ENCODE measurements at places on chromosomes 2 and 18.
A peak's percentile ranks its signal among the peaks of the same experiment; 100 is the strongest.

GRCh38 chr2:4903656-4904348, 788.4 kb upstream of the SOX11 start:
- no peak for DNase-seq

DNA sequence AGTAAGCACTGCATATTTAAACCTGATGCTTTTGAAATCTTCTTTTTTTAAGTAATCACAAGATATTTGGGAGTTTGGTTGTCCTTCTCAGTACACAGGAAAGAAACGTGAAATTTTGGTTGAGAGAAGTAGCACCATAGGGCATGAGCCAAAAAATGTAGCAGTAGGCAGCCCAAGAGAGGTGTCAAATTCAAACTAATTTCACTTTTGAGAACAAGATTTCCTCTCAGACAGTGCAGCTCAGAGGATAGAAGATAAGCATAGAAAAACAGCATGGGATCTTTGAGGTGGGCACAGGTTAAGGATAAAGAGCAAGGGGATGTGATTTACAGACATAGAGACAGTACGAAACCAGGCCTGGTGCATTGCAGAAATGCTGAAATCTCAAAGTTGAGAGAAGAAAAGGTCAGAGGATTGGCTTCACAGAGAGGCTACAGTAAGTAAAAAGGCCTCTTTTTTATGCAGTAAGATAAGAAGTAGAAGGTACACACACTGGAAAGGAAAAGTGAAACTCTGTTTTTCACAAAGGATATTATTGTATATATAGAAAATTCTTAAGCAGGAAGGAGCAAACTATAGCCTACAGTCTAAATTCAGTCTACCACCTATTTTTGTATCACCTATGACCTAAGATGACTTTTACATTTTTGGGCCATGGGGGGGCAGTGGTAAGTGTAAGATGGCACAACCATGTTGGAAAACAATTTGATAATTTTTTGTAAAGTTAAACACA, 89.8 kb downstream of the PKP4 start:
- DNase-seq, result peak; percentile 32

- no peak for DNase-seq
These were observed 1807.0 kb downstream of the SUCLG1 start for GRCh38 chr2:82652117-82652516.

- DNase-seq, result no peak
These were observed 148.8 kb upstream of the DLGAP1 start for GRCh38 chr18:4603955-4604354.

- DNase-seq, result peak; percentile 67
These were observed 75.2 kb downstream of the KLHL29 start for GRCh38 chr2:23460228-23460627.

- no peak for DNase-seq
These were observed 584 bp downstream of the COA5 start for GRCh38 chr2:98607741-98608115.

DNA sequence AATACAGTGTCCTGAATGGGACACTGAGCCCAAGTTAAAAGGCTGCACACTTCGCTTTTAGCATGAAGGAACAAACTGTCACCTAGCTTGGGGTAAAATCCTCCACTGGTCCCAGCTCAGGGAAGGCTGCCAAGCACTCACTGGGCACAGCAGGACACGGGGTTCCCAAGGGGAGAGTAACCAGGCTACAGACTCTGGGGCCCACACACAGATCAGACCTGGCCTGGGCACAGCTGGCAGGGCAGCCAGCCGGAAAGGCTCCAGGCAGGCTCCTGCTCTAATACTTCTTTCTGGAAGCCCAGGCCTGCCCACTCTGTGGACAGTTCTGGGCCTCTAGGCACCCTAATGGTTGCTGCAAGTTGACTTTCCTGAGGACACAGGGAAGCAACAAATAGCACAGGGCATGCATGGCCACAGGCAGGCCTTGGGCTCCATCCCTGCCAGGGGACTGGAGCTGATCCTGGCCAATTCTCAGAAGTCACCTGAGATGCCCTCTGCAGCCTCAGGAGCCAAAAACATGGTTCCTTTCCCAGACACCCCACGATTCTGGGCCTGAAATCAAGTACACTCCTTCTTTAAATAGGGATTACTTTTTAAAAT, 18.7 kb upstream of the SULT1C3 start:
- no peak for DNase-seq

DNA sequence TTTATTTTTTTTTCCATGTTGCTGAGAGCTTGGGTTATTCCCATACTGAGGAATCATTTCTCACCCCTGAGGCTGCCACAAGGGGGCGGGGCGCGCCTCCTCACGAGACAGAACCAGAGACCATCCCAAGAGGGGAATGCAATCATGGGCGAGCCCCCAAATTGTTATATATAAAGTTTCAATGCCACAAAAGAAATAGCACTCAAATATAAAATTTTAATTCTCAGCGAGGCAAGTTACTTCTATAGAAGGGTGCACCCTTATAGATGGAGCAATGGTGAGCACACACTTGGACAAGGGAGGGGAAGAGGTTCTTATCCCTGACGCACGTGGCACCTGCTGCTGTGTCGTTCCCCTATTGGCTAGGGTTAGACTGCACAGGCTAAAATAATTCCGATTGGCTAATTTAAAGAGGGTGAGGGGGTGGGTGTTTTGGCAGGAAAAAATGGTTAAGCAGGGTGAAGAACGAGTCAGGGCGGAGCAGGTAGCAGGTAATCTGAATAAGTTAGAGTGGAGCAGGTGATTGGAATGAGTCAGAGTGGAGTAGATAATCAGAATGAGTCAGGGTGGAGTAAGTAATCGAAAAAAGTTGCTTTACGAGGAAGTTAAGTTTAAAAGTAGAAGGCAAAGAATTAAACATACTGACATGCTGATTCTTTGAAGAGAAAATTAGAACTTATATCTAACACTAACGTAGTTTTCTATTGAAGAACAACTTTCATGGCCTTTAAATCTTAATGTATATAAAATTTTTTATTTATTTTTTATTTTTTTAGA, 177.5 kb downstream of the MTCL1 start:
- DNase-seq, result peak; percentile 55

DNA sequence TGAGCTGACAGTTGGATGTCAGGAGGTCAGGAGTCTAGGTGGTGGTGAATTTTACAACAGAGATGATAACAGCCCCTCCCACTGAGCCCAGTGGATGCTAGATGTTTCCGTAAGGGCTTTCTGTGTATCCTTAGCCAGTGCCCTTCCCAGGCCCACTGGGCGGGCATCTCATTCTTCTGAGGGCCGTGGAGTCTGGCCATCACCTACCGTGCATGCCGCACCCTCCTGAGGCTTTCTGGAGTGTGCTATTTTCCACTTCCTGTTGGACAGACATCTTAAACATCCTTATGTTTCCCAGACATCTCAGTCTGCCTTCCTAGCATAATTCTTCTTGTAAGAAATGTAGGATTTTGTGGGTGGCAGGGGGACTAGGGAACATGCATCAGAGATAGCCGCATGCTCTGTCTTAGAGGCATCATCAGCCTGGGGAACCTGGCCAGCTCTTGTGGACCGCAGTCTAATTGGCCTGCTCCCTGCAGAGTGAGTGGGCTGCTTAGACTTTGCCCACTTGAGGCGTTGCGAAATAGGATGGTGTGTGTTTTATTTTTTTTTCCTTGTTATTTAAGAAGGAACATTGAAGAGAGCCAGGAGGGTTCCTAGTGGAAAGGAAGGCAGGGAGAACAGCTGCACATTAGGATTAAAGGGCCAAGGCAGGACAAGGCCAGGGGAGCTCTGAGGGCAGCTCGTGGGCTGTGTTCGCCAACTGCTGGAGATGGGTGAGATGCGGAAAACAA, 135.8 kb downstream of the SH3RF3 start:
- DNase-seq, result no peak

- DNase-seq, result no peak
These were observed 60.9 kb downstream of the SOWAHC start for GRCh38 chr2:109674894-109675534.

DNA sequence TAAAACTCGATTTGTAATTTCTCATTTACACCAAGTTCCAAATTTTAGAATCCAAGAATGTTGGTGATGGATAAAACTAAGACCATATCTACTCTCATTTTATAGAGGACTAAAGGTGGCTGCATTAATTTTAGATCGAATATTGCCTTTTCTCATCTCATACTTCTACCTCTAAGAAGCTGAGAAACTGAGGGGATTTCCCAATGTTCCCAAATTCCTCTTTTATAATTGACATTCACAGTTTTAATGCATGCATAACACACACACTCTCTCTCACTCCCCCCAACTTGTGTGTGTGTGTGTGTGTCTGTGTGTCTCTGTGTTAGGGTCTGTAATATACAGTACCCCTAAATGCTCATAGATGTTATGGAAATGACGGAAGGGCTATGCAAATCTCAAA, 328.8 kb upstream of the SLC14A2 start:
- DNase-seq, result no peak

- no peak for DNase-seq
These were observed 51.3 kb downstream of the MYO7B start for GRCh38 chr2:127586746-127587295.

GRCh38 chr2:162994718-162995117, 156.2 kb upstream of the KCNH7 start:
- DNase-seq, result no peak

DNA sequence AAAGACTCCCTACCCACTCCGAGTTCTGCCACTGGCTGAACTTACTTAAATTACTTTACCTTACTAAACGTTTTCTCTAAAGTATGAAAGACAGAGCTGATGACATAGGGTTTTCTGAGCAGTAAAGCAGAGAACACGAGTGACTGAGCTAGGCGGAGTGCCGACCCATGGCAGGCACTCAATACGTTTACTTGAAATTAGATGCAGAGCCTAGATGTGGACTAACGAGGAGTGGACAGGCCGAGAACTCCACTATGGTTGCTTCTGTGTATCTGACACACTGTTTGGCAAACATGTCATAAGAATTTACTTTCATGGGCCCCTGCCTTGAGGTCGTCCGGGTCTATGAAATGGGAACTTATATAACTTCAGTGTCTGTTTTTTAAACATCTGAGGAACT, 471.0 kb downstream of the STK39 start:
- no peak for DNase-seq

DNA sequence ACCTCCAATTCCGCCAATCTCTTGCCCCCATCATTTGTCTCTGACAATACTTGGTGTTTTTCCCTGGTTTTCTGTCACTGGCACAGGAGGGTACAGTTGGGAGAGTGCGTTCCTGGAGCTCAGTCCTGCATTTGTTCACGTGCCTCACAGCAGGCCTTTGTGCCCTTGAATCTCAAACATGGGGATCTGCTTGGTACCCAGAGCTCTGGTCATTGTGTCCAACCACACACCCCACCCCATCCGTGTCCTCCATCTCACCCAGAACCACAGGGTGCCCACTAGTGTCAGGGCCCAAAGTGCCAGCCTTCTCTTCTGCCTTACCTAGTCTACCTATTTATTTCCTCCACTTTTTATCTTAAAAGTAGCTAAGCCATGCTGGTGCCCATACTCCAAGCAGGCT, 16.2 kb downstream of the GAREM2 start:
- no peak for DNase-seq

DNA sequence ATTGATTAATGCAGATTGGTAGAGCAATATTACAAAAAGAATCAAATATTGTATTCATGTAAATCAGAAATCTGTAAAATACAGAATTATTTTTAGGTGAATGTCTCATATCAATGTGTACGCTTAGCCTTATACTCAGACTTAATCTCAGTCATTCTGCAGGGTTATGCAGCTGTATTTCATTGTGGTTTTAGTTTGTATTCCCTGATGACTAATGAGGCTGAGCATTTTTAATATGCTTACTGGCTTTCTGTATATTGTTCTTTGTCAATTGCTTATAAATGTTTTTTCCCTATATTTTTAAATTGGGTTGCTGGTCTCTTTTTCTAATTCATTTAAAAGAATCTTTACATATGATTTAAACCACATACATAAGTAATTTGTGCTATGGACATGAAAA, 50.1 kb downstream of the CDH19 start:
- DNase-seq, result no peak

- DNase-seq, result no peak
These were observed 505.4 kb upstream of the MYT1L start for GRCh38 chr2:2836343-2837070.

GRCh38 chr18:55240978-55241377, 281.7 kb upstream of the CCDC68 start:
- no peak for DNase-seq

- DNase-seq, result no peak
These were observed 649.3 kb upstream of the SOX11 start for GRCh38 chr2:5042666-5043440.

- DNase-seq, result no peak
These were observed 380.0 kb downstream of the METTL4 start for GRCh38 chr18:2191180-2191790.

GRCh38 chr2:46769809-46770208, 145.8 kb downstream of the MCFD2 start:
- no peak for DNase-seq

GRCh38 chr18:57142324-57142723, 4.6 kb upstream of the BOD1L2 start:
- DNase-seq, result no peak

DNA sequence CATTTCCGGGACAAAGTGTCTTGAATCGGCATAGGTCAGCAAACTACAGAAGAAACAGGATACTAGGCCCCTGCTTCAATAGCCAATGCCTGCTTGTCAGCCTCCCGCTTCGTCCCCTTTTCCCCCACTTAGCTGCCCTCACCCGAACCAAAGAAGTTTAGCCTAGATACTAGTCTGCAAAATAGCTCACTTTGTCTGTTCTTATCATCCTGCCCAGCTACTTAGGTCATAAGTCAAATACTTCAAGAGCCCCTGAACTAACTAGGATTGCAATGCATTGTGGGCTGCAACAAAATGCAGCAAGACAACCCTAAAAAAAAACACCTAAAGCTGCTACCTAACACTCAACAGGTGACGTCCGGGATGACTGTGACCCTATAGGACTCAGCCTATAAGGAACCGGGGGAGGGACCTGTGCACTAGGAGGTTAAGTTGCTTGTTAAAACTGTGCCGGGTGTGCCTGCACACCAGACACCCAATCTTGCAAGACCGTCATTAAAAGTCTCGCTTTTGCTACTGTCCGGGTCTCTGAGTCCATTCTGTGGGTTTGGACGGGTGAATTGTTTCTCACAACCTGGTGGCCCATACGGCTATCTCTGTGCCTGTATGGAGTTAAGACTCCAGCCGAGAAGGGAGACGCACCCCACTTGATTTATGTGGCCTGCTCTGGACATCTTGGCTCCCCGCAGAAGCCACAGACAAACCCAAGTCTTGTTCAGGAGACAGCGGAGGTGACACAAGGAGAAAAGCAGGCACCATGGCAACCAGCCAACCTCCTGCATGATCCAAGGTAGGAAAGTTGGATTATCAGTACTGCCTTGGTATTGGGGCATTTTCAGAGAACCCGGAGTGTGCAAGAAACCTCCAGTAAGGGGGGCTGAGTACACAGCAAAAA, 105.9 kb downstream of the HIBCH start:
- DNase-seq, result no peak

DNA sequence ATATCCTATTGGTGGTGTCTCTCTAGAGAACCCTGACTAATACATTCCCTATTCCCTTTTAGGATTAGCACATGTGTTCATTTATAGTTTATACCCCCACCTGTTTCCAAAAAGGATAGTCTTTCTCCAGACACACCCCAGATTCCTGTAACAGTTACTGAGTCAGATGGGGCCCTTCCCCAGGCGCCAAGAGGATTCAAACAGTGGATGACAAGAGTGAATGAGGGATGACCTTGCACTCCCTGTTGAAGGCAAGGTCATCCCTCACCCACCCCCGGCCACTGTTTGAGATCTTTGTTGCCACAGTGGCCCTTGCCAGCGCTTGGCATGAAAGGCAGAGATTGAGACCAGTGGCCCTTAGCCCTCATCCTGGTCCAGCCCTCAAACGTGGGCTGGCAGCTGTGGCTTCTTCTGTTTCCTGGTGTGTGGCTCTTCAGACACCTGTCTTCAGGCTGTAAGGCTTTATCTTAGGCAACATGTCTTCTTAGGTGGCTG, 15.3 kb upstream of the REEP1 start:
- DNase-seq, result no peak

GRCh38 chr2:67825476-67825875, 237.3 kb downstream of the C1D start:
- peak; percentile 18 for DNase-seq
